Stimulated activated CD4-positive, alpha-beta T cell treated with anti-CD3 and anti-CD28 coated beads, Interleukin-4, amount 100 ng/mL, for 48 hours (primary cell): ENCODE measurements at places on chromosomes 11 and 22.

DNA sequence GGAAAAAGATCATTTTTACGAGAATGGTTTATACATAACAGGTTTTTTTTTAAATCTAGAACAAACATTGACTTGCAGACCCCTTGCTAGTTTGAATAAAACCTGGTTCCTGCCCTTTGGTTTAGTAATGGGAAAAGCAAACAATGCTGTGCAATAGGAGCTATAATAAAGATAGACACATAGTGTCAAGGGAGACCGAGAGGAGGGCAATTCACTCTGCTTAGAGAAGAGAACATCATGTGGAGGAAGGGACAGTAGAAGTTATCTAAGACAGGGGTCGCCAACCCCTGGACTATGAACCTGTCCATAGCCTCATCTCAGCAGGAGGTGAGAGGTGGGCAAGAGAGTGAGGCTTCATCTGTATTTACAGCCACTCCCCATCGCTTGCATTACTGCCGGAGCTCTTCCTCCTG is 7.0 kb upstream of the RDX start:
- DNase-seq: no peak

DNA sequence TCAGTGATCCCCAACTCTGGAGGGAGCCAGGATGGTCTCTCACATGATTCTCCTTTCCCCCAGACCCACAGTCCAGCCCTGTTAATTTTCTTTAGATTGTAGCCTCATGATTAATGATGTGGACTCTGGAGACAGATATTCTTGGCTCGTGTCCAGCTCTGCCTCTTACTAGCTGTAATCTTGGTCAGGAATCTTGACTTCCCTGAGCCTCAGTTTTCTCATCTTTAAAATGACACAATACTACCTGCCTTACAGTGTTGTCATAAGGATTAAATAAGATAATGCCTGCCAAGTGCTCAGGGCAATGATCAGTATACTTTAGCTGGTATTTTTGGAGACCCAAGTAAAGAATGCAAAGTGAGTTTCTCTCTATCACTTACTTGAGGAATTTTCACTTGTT is 60.0 kb downstream of the SPECC1L start:
- no peak for DNase-seq

DNA sequence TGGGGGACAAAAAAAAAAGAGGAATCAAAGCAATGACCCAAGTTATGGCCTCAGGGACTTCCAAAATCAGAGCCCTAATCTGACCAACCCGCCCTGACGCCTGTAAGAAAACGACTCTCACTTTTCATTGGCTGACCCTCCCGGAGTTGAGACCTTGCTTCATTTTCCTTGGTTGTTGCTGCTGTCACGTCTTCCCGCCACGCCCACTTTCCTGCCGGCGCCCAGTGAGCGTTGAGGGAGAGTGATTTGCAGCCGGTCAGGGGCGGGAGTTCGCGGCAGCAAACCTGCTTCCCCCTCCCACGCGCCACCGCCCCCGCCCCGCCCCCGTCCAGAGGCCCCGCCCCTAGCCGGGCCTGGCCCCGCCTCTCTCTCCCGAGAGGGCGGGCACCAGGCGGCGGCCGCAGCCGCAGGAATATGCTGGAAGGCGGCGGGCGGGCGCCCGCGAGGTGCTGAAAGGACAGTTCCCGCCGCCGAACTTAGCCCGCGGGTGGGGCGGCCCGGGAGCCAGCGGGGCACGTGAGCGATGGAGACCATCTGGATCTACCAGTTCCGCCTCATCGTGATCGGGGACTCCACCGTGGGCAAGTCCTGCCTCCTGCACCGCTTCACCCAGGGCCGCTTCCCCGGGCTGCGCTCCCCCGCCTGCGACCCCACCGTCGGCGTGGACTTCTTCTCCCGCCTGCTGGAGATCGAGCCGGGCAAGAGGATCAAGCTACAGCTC is at the start of gene RAB39A:
Gene RAB39A (plus strand): TSS at position 403 of the 721 bp plus-strand sequence. CDS start 121 bp downstream, at position 524.
- peak; percentile 50 for DNase-seq

DNA sequence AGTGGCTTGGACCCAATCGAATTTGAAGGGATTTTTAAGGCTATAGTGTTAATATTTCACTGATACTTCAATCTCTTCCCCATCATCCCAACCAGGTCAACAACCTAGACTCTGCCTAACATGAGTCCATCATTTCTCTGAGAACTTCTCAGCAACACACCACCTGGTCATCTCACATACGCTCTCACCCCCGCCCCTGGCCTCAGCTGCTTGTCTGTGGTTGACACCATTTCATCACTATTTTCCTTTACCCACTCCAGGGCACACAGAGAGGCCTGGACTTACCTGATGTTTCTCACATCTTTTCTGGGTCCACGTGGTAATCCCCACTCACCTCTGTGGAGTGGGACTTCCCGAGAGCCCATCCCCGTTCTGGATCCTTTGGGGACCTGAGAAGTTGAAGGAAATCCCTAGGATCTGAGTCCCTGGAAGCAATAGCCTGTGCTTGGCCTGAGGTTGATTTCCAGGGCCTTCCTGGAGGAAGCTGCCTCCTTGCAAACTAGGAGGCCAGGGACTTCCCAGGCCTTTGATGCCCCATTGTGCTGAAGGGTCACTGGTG is 3.2 kb downstream of the P2RX3 start:
- DNase-seq: no peak

DNA sequence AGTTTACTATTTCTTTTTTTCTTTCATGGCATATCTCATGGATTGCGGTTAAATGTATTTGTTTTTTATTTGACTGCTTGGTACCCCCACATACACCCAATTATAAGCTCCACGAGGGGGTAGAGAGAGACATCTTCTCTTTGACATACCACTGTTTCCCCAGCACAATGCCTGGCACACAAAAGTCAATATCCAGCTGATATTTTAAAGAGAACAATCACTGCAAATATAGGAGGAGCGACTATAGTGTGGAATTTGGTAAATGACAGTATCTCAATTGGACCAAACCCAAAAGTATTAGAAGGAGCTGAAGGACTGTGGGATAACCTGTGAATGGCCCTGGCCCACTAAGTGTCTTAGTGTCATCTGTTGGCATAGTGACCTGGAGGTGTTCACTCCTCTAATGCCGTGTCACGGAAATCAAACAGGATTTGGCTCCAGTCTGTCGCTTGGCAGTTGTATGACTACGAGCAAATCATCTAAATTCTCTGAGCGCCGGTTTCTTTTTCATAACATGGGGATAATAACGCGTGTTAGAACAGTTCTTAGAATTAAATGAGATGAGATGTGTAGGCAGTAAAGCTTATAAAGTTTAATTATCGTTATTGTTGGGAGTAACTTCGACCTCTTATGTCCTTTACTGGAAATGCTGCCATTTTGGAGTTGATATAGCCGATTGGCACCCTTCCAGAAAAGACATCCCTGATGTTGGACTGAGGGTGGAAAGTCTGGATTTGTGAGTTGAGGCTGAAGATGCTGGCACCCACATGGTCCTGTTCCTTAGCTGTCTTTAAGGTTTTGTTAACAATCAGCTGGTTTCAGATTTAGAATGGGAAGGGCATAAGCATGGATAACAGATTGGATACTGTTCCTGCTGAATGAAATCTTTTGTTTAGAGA is 144.5 kb downstream of the DBX1 start:
- DNase-seq: no peak

- no peak for DNase-seq
Measured at GRCh38 chr11:101202614-101203013, 73.0 kb upstream of the PGR start.

DNA sequence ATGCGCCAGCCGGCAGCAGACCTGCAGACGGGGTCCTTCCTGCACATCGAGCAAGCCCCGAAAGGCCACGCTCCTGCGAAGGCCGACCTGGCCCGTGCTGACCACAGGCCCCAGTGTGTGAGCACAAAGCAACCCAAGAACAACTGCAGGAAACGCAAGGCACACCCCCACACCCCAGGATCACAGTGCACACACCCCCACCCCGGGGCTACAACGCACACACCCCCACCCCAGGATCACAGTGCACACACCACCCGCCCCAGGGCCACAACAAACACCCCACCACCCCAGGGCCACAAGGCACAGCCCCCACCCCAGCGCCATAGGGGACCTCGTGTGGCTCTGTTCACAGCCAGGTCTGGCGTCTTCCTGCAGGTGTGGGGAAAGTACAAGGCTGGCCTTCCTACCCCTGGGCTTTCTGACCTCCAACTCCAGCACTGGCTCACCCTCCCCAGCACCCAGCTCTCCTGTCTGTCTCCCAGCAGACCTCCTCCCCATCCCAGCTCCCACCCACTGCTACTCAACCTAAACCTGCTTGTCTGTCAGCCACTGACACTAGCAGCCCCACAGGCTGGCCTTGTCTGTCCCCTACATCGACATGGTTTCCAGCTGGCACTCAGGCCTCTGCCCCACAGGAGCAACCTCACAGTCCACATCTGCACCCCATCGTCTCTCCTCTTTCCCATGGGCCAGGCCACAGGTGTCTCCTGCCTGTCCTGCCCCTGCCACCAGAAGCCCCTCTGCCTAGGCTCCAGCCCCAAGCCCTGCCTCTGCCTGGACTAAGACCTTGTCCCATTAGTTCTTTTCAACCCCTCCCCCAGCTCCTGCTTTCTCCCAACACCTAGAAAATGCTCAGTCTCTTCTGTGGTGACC is 20.5 kb upstream of the EFCAB6 start:
- no peak for DNase-seq

GRCh38 chr22:26127556-26127955 is 41.7 kb upstream of the SEZ6L start:
- DNase-seq: no peak

- no peak for DNase-seq
Measured at GRCh38 chr11:22203281-22203680, 10.4 kb downstream of the ANO5 start.

DNA sequence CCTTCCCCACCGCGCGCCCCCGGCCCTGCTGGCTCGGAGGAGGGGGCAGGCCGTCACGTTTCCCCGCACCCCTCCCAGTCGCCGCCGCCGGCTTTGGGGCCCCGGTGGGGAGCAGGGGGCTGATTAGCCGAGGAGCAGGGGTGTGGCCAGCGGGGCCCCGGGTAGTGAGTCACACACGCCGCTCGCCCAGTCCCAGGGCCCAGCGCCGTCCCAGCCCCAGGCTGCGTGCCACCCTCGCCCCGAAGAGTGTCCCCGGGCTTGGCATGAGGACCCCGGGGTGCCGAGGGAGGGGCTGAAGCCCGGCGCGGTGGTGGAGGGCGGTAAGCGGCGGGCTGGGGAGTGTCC is 34.4 kb downstream of the PRDM11 start:
- DNase-seq: peak; percentile 22

DNA sequence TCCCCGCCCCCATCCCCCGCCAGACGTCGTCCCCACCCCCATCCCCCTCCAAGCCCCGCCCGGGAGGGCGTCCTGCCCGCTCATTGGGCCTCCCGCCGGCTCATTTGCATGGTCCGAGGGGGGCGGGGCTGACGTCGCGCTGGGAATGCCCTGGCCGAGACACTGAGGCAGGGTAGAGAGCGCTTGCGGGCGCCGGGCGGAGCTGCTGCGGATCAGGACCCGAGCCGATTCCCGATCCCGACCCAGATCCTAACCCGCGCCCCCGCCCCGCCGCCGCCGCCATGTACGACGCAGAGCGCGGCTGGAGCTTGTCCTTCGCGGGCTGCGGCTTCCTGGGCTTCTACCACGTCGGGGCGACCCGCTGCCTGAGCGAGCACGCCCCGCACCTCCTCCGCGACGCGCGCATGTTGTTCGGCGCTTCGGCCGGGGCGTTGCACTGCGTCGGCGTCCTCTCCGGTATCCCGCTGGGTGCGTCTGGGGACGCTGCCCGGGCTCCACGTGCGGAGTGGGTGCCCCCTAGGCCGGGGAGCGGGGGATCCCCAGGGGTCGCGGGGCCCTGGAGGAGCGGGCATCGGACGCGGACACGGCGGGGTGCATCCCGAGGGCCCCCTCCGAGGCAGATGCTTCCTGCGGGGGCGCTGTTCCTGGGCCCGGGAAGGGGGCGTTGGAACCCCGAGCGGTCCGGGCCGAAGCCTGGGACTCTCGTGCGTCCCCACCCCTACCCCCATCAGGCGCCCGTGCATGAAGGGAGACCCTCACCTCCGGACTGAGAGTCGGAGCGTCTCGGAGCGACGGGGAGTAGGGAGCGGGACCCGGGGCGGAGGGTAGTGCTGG is at the start of gene PNPLA3:
Gene PNPLA3 (plus strand): TSS at position 175 of the 834 bp plus-strand sequence. CDS start 107 bp downstream, at position 282.
- peak; percentile 74 for DNase-seq

DNA sequence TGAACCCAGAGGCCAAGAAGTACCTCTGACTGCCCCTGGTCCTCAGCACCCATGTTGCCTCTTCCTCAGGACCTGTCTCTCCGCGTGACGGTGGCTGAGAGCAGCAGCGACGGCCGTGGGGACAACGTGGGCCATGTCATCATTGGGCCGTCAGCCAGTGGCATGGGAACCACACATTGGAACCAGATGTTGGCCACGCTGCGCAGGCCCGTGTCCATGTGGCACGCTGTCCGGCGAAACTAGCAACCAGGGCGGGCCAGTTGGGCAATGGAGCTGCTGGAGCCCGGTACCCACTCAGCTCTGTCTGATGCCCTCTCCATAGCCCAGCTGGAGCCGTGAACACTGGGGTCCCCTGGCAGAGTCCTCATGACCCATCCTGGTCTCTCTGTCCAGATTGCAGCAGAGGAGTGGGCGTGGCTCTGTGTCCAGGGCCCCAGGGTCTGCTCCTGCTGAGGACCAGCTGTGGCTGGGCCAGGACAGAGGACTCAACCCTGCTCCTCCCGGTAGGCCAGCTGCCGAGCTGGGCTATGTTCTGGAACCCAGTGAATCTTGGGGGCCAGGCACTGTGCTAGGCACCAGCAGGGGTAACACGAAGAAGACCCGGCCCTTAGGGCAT is 8.0 kb upstream of the RHOD start:
- no peak for DNase-seq

DNA sequence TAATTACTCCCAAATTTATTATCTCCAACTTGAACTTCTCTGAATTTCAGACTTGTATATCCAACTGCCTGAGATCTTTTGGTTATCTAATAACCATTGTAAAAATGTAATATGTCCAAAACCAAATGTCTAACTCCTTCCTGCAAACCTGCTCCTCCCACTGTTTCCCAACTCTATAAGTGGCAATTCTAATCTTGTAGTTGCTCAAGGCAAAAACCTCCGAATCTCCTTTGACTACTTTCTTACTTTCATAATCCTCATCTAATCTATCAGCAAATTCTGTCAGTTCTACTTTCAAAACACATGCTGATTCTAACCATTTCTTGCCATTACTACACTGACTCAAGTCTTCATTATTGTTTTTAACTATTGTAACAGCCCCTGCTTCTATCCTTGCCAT is 55.7 kb downstream of the FAM168A start:
- no peak for DNase-seq
